ENCODE measurements at places on chromosomes 11 and 22.

DNA sequence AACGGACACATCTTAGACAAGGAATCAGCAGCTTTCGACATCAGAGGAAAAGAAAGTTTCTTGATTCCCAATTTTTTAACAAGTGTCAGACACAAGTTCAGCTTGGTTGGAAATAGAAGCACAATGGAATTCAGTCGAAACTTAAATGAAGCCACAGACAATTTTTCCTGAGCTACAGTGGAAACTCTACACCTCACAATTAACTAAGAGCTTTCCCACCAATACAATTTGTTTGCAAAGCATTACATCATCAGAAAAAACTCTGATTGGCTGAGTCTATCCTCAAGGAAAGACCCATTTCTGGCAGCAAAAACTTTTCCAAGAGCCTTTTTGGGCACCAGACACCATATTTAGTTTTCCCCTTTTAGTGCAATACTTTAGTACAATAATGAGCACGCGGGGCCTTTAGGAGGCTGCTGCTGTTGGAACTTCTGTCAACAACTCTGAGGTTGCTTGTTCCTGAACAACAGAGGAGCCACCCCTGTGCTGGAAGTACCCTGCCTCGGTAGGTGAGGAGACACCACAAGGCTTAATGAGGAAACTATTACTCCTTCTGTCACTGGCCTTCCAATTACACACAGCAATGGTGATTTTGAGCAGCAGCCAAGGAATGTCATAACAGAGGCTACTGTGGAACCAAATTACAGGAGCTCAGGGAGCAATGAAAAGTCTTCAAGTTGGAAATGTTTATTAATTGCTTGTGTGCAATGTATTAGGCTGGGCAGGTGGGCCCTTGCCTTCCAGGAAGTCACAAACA, 61.9 kb upstream of the BARX2 start:
- no peak for DNase-seq

GRCh38 chr11:73347067-73347466, 29.1 kb upstream of the RELT start:
- no peak for DNase-seq

GRCh38 chr22:17970201-17970708, 54.1 kb downstream of the MICAL3 start:
- no peak for DNase-seq

- DNase-seq: no peak
Measured at GRCh38 chr11:1409108-1409851, 19.5 kb downstream of the BRSK2 start.

DNA sequence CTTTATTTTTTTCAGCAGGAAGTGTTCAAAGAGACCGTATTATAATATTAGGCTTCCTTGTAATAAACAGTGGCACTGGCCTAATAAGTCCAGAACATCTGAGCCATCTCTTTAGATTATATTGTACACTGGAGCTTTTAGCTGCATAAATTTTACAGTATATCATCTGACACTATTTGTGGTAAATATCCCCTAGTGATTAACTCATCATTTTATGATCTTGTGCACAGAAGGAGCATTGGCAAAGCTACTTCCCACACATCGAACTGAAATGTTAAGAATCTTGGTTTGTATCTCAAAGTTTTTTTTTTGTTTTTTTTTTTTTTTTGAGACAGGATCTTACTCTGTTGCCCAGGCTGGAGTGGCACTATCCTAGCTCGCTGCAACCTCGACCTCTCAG, 162.7 kb downstream of the HIPK3 start:
- no peak for DNase-seq

GRCh38 chr11:134575504-134576230, 163.6 kb upstream of the B3GAT1 start:
- no peak for DNase-seq
